Right atrium auricular region (tissue), 2 donors: ENCODE measurements at places on chromosomes 16 and 17. TPM values are rescaled to one million over a fixed set of nuclear protein-coding genes. Genes with fewer than 3 reads are reported as not detected.

DNA sequence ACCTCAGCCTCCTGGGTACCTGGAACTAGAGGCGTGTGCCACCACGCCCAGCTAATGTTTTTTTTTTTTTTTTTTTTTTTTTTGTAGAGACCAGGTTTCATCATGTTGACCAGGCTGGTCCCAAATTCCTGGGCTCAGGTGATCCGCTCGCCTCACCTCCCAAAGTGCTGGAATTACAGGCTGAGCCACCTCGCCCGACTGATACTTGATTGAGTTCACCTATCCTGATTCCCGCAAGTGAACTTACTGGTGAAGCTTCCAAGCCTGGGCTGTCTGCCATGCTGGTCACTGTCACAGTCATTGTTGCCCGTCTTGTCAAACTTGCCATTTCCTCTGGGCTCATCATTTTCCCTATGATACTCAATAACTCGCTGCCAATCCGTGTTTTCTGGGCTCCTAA, 71.1 kb upstream of the MTMR4 start:
- DNase-seq: no peak
- no peak overlapping the region for H3K4me3 ChIP-seq
- H3K4me1 ChIP-seq: no peaks in the 10 kb centered on the region
- no peaks in the 10 kb centered on the region for H3K27me3 ChIP-seq
- H3K36me3 ChIP-seq: no peaks in the 10 kb centered on the region

Gene RTN4RL1
- total RNA-seq: 5.0 TPM

- peak overlapping the region; percentile 81 for H3K27ac ChIP-seq
- H3K4me1 ChIP-seq: no peaks in the 10 kb centered on the region
- no peaks in the 10 kb centered on the region for H3K36me3 ChIP-seq
- H3K27me3 ChIP-seq: no peaks in the 10 kb centered on the region
Observed at GRCh38 chr17:1188812-1189504, 9.2 kb upstream of the ABR start.

Gene ELP5
- 70.7 TPM for total RNA-seq

Gene SMARCE1
- total RNA-seq: 54.9 TPM

GRCh38 chr16:22380529-22380928, 6.1 kb upstream of the CDR2 start:
- no peak overlapping the region for H3K4me3 ChIP-seq
- DNase-seq: no peak
- H3K36me3 ChIP-seq: no peaks in the 10 kb centered on the region
- H3K27ac ChIP-seq: no peak overlapping the region
- no peaks in the 10 kb centered on the region for H3K27me3 ChIP-seq

Gene NOB1
- total RNA-seq: 22.2 TPM

DNA sequence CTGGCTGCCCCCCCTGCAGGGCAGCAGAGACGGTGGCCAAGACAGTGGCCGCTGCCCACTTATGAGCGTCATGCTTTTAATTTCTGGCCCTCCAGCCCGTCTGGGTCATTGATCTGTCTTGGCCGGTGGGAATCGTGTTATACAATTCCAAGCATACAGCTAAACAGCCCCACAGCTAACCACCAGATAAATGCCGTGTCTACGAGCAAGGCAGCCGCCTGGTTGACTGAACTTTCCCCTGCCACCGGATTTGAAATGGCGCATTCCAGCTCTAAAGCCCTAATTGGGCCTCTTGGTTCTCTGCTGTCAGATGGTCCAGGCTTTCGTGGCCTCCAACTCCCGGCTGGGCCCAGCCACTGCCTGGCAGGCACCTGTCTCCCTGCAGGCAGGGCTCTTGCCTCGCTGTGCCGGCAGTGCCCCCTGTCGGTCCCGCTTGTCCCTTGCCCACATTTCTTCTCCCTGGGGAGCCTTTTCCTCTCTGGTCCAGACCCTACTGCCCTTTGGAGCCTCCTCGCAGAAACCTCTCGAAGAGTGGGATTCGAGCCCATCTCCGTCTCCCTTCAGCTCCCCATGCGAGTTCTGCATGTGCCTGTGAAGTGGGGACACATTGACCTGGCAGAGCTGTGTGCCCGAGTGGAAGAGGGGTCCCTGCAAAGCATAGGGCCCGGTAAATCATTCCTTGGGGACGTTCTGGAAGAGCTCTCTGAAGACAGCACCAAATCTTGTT, 1.8 kb upstream of the RBFOX3 start:
- H3K4me3 ChIP-seq: no peak overlapping the region
- H3K4me1 ChIP-seq: peaks cover 19% of the 10 kb centered on the region
- H3K27me3 ChIP-seq: peaks cover 14% of the 10 kb centered on the region

DNA sequence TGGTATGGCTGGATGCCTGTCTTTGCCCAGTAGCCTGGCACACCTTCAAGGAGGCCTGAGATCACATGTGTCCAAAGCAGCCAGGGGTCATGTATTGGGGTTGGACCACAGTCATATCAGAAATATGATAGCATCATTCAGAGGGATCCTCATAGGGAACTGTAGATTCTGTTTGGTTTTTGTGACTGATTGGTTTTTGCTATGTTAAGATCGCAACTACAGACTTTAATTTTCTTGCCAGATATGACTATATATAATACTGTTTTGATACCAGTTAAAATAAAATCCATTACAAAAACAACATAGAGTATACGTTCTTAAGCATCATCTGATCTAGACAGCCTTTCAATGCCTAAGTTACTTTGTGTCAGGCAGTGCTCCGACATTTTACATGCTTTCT, 11.8 kb upstream of the SMPD3 start:
- no peak overlapping the region for H3K27ac ChIP-seq
- no peak overlapping the region for H3K4me3 ChIP-seq
- no peaks in the 10 kb centered on the region for H3K27me3 ChIP-seq
- no peaks in the 10 kb centered on the region for H3K36me3 ChIP-seq
- DNase-seq: no peak

DNA sequence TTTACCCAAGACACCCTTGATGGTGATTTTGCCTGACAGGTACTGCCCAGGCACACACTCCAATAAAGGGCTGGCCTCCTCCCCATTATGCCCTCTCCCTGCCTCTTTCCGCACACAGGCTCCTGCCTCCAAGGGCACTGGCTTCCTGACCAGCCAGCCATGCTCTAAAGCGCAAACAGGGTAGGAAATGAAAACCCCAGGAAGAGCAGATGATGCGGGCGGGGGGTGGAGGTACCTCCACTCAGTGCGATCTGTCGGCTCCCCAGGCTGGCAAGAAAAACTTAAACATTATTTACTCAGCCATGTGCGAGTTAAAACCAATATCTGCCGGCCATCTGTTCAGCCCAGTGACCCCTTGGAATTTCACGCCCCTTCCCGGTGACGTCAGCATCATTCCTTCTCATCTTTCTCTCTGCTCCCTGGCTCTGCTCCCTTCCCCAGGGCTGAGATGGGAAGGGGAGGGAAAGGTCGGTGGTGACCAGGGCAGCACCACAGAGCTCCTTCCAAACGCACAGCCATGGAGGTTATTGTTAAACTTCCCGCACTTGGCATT, 262.5 kb downstream of the CBLN1 start:
- H3K4me3 ChIP-seq: no peak overlapping the region
- H3K27ac ChIP-seq: no peak overlapping the region
- H3K36me3 ChIP-seq: no peaks in the 10 kb centered on the region
- DNase-seq: no peak

Gene NPTX1
- not detected for total RNA-seq

Gene SRL
- total RNA-seq: 466 TPM

DNA sequence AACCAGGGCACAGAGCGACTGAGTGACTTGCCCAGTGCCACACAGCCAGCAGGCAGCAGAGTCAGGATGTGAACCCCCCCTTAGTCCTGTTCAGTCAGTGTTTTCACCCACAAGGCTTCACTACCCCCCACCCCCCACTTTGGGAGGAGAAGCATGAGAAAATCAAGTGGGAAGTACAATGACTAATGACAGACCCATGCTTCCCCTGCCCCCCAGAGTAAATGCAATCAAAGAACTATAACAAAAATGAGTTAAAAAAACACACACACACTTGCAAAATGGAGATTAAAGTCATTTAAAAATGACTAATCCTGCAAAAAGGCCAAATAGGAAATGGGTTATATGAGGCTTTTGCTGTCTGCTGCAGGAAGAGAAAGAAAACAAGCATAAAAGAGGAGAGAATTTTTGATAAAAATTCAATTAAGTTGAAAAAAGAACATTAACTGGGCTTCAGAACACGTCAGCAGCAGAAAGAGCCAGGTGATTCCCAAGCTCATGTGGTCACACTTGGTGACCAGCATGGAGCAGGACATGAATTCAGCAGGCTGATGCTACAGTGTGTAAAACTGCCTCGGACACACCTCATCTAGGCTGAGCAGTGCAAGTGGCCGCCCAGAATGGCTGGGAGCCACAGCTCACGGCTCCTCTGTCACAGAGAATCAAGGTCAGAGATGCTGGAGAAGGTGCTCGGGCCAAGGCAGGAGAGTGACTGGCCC, 212.3 kb downstream of the ZNF423 start:
- H3K4me3 ChIP-seq: no peak overlapping the region
- no peaks in the 10 kb centered on the region for H3K36me3 ChIP-seq
- H3K27me3 ChIP-seq: no peaks in the 10 kb centered on the region
- no peaks in the 10 kb centered on the region for H3K4me1 ChIP-seq
- DNase-seq: no peak

DNA sequence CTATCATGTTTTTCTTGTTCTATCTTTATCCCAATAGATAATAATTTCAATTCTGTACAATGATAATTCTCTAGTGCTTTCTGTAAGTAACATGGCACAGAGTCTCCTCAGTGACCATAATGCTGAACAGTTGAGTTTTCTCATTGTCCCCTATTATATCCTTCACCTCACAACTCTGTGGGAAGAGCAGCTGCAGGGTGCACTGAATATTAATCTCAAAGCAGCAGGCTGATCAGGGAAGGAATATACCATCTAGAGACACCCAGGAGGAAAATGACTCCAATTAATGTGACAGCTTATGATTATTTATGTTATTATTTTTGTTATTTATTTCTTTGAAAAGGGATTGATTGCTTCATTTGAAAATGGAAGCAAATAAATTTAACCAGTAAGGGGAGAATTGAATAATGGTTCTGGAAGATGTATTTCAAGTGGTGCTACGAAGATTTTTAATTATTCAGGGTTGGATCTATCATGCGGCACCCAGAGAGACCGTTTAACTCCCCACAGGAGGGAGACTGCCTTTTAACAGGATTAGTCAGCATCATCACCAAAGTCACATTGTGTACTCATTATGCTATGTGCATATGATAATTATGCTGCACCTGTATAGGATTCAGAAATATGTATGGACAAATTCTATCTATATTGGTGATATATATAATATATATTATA, 1015.7 kb upstream of the GOT2 start:
- H3K4me1 ChIP-seq: no peaks in the 10 kb centered on the region
- H3K4me3 ChIP-seq: no peak overlapping the region
- H3K27ac ChIP-seq: no peak overlapping the region
- DNase-seq: no peak

Gene GAS2L2
- not detected for total RNA-seq

DNA sequence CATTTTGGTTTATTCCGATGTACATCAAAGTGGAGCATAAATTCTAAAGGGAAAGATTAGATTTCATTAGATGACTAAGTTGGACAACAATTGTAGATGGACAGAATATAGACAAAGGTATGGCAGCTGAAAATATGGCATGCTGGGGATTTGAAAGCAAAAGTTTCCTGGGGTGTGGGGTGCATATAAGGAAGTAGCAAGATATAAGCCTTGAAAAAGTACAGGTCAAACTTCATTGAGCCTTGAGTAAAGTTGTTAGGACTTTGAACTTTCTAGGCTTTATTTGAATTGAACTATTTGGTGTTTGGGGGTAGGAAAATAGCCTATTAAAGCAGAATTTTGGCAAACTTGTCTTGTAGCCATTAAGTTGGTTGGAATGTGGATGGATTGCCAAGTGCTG, 75.8 kb upstream of the KCNJ16 start:
- no peak overlapping the region for H3K4me3 ChIP-seq
- DNase-seq: no peak
- H3K27me3 ChIP-seq: no peaks in the 10 kb centered on the region
- no peak overlapping the region for H3K27ac ChIP-seq
- no peaks in the 10 kb centered on the region for H3K4me1 ChIP-seq
- no peaks in the 10 kb centered on the region for H3K36me3 ChIP-seq

GRCh38 chr16:67245674-67246080, 1.6 kb downstream of the FHOD1 start:
- peak overlapping the region; percentile 94 for H3K4me3 ChIP-seq
- no peaks in the 10 kb centered on the region for H3K4me1 ChIP-seq
- H3K27ac ChIP-seq: peak overlapping the region; percentile 95
- no peaks in the 10 kb centered on the region for H3K36me3 ChIP-seq

DNA sequence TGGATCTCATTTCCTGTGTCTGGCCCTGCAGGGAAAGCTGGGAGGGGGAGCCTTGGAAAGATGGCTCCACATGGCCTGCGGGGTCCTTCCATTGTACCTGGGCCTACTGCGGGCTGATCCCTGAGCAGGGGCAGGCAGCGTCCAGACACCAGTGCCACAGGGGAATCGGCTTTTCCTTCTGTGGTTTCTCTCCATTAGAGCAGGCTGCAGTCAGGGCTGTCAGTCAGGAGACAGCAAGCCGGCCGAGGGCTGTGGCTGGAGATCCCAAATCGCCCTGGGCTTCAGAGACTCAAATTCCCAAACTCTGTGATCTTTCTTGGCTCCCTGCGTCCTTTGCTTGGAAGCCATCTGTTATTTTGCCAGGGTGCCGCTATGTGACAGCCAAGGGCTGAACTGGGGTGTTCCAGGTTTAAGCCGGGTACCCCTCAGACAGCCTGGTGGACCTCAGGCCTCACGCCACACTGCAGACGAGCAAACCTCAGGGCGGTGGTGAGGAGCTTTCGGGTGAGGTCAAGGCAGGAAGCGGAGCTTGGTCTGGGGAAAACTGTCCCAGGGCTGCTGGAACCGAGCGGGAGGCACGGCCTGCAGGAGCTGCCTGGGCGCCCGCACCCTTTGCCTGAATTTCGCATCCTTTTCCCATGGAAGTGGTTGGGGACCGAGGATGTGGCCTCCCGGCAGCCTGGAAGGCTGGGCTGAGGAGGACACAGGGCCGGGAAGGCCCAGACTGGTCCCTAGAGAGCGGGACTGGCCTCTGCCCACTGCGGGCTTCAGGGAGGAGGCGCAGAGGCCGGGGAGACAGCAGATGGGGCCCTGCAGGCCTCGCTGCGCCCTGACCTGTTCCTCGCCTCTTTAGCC, 1.5 kb upstream of the CPNE7 start:
- H3K27ac ChIP-seq: no peak overlapping the region
- H3K36me3 ChIP-seq: no peaks in the 10 kb centered on the region
- H3K4me1 ChIP-seq: no peaks in the 10 kb centered on the region
- H3K4me3 ChIP-seq: no peak overlapping the region

GRCh38 chr16:11139326-11140097, 116.5 kb downstream of the SOCS1 start:
- no peaks in the 10 kb centered on the region for H3K36me3 ChIP-seq
- no peaks in the 10 kb centered on the region for H3K27me3 ChIP-seq
- DNase-seq: no peak
- H3K4me1 ChIP-seq: no peaks in the 10 kb centered on the region
- no peak overlapping the region for H3K4me3 ChIP-seq

DNA sequence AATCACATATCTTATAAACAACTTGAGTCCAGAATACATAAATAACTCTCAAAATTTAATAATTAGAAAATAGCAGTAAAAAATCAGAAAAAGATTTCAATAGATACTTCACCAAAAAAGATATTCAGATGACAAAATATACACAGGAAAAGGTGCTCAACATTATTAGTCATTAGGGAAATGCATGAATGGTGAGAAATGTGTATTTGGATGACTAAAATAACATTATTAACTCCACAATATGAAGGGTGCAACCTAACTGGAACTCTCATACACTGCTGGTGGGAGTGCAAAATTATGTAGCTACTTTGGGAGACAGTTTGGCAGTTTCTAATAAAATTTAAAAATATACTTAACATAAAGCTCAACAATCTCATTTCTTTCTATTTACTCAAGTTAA, 262.3 kb upstream of the AXIN2 start:
- no peak overlapping the region for H3K4me3 ChIP-seq
- no peak for DNase-seq
- H3K27ac ChIP-seq: no peak overlapping the region
- no peaks in the 10 kb centered on the region for H3K4me1 ChIP-seq
